ENCODE measurements at places on chromosomes 13 and 19.

DNA sequence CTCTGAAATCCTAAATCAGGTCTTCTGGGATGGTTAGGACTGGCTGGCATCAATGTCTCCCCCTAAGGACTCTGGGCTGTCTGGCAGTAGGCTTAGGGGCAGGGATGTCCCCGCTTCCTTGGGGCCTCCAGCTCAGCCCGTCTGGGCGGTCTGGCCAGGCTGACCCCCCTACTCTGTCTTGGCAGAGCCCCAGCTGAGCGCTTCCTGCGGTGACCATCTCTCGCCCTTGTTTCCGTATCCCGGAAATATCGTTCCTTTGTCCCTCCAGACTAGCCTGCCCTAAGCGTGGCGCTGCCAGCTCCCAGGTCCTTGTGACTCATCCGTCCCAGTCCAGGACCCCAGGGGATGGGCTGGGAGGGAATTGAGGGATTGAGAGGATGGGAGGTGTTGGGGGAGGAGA, 11.3 kb downstream of the GTPBP3 start:
- DNase-seq, result no peak

- no peak for DNase-seq
Observed at GRCh38 chr19:53849237-53849676, 18.4 kb upstream of the MYADM start.

DNA sequence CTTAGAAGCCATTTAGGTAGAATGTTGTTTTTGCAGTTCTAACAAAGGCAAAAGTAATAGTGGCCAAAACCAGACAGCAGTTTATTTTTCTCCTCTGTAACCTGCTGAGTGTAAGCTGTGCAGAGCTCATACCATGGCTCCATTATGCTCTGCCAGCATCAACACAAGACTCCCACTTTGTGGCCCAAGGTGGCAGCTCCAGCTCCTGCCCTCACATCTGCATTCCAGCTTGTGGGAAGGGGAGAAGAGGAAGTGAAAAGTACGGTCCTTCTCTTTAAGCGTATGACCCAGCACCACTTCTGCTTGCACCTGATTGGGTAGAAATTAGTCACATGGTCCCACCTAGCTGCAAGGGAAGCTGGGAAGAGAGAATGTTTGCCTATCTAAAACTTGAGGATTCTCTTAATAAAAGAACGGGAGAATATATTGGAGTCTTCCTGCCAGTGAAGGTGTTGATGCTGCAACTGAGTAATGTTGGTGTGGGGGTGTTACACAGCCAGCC, 19.2 kb downstream of the ADGRE1 start:
- no peak for DNase-seq

GRCh38 chr19:43779147-43779819, 1.5 kb downstream of the KCNN4 start:
- DNase-seq, result no peak

- no peak for DNase-seq
Observed at GRCh38 chr13:113917594-113918371, 53.9 kb upstream of the GAS6 start.

GRCh38 chr13:40385858-40386180, 280.6 kb downstream of the FOXO1 start:
- DNase-seq, result no peak

- DNase-seq, result peak; percentile 77
Observed at GRCh38 chr13:26508885-26509284, 48.6 kb upstream of the WASF3 start.

- DNase-seq, result no peak
Observed at GRCh38 chr13:75800545-75800944, 164.4 kb downstream of the LMO7 start.

DNA sequence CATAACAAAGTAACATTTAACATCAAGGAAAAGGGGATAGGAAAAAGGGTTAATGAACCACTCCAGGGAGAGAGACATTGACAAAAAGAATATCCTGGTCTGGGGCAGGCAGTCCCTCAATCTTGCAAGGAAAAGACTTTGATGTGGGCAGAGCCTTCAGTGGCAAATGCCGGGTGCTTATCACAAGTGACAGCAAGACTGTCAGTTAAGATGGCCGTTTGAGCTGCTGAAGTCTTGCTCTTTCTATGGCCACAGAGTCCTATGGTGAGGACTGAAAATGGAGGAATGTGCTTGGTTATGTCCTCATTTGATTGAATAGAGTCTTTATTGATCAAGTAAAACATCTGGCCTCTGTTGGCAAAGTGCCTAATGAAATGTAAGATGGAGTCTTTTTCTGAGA, 112.1 kb downstream of the B3GLCT start:
- DNase-seq, result no peak

DNA sequence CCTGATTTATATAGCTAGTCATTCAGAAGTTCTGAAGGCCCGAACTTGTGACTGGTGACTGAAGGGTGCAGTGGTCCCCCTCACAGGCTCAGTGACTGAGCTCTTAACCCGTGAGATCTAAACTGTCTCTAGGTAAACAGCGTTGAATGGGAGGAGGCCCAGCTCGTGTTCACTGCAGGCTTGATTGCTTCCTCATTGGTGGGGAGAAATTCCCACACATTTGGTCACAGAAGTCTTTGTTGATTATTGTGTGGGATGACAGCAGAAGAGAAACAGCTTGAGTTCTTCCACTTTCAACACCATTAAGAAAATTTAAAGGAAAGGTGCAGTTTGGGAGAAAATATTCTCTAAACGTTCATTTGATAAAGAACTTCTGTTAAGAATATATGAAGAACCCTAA, 1178.0 kb downstream of the UQCRFS1 start:
- DNase-seq, result no peak

DNA sequence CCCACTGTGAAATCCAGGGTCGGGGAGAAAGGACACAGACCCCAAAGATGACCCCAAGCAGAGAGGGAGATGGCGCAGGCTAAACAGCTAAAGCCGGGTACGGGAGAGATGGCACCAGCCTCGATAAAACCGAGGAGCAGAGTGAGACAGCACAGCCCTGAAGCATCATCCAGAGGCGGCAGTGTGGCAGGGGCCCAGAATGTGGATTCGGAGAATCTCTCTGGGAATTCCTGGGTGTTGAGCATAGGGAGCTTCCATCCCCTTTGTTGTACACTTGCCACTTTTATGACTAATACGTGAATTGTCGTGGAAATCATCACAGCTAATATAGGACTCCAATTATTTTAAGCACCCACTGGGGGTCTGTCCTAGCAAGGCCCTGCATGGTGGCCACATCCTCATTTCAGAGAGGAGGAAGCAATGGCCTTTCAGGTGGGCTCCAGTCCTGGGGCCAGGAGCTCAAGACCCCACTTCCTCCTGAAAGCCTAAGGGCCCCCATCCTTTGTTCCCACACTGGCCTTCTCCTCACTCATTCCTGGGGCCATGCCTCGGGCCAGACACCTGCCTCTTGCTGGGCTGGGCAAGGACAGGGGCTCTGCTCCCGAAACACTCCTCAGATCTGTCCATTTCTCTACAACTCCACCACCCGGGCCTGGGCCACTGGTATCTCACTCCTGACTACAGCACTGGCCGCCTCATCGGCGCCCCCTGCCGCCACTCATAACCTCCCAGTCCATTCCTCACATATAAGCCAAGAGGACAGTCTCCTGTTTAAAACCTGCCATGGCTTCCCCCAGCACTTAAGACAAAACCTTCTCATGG, 29.3 kb upstream of the ATP1A3 start:
- no peak for DNase-seq

GRCh38 chr19:16590876-16591802, 18.9 kb upstream of the SLC35E1 start:
- no peak for DNase-seq
